Stimulated activated CD8-positive, alpha-beta memory T cell treated with anti-CD3 and anti-CD28 coated beads, Interleukin-4, amount 100 ng/mL, for 24 hours (primary cell): ENCODE measurements at places on chromosomes 3 and 15.

DNA sequence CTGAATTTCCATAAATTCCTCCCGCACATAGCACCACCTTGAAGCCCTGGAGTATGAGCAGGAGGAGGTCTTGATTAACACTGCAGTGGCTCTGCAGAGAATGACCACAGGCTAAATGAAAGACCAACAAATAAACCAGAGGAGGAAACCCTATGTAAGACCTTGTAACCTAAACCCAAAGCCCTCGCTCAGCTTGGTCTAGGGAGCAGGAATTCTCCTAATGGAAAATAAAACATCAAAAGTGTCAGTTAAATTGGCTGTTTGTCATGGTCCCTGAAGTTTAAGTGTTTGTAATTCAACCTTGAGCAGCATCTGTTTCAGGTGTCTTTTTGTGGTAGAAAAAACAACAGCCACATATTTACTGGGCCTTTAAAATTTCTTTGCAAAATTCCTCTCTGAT is 9.2 kb upstream of the UBE2Q2 start:
- no peak for DNase-seq

- DNase-seq: no peak
Observed at GRCh38 chr15:69265347-69265955, 33.3 kb upstream of the PAQR5 start.

GRCh38 chr3:172270557-172271166 is 177.6 kb downstream of the GHSR start:
- DNase-seq: no peak

- no peak for DNase-seq
Observed at GRCh38 chr3:135905058-135905724, 60.3 kb upstream of the PPP2R3A start.

- no peak for DNase-seq
Observed at GRCh38 chr3:137947117-137947516, 62.8 kb upstream of the CLDN18 start.
